Natural killer cell treated with Interleukin-12 subunit alpha and Interleukin-12 subunit beta and Interleukin-15 and Interleukin-18, amount 100 ng/mL, for 72 hours (primary cell): ENCODE measurements at places on chromosomes 7 and 10. TPM values are rescaled to one million over a fixed set of nuclear protein-coding genes. Genes with fewer than 3 reads are reported as not detected.

DNA sequence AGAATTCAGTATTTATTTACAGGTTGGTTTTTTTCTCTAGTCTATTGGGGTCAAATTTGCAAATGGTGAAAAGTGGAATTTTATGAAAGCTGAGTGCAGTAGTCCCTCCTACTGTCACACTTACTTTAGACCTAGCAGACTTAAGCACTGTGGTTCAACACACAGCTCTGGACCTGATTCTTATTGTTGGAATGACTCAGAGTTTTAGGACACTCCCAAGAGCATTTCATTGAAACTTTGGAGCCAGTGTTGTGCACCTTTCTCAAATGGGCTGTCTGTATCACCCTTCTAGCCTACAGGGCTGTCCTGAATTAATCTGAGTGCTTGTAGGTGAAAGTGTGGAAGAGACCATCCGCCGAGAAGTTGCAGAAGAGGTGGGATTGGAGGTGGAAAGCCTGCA, 16.1 kb downstream of the NUDT13 start:
- H3K27ac ChIP-seq, result no peak overlapping the region
- H3K36me3 ChIP-seq, result peaks cover 11% of the 10 kb centered on the region
- H3K27me3 ChIP-seq, result no peaks in the 10 kb centered on the region
- DNase-seq, result no peak

- H3K4me1 ChIP-seq, result no peaks in the 10 kb centered on the region
- H3K27me3 ChIP-seq, result peaks cover 16% of the 10 kb centered on the region
- H3K4me3 ChIP-seq, result no peak overlapping the region
- H3K36me3 ChIP-seq, result no peaks in the 10 kb centered on the region
Observed at GRCh38 chr10:132005147-132005546, 23.4 kb upstream of the BNIP3 start.

DNA sequence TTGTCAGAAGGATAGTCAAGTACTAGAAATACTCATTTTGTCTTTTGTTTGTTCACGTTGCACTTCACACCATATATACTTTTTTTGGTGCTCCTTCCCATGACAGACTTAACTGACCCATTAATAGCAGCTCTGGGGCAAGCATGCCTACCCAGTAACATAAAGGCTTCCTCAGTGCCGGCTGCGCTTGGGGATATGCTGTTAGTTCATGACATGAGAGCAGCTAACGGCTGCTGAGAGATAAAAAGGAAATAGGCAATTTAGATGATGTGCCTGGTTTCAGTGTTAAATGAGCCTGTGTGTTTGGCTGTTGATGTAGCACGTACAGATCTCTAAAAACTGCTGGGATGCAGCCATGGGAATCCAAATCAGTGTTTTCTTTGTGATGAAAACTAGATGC, 86.4 kb downstream of the TAX1BP1 start:
- DNase-seq, result no peak
- no peaks in the 10 kb centered on the region for H3K4me1 ChIP-seq
- H3K4me3 ChIP-seq, result no peak overlapping the region
- no peaks in the 10 kb centered on the region for H3K36me3 ChIP-seq

DNA sequence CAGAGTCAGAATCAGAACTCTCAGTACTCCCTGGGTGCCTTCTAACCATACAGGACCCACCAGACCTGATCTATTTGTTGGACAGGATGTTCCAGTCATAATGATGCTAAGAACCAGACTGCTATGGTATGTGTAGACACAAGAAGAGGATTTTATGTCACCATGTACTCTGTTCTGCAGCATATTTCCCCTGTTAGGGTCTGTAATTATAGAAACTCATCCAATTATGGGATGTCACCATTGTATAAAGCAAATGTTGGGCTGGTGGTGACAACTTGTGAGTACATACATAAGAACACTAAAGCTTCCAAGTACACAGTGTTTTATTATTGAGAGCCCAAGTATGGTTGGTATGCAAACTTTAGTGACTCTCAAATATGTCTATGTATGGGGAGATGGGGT, 67.1 kb upstream of the AGBL3 start:
- no peak for DNase-seq
- H3K27ac ChIP-seq, result no peak overlapping the region
- no peaks in the 10 kb centered on the region for H3K36me3 ChIP-seq
- no peaks in the 10 kb centered on the region for H3K27me3 ChIP-seq
- H3K4me3 ChIP-seq, result no peak overlapping the region

DNA sequence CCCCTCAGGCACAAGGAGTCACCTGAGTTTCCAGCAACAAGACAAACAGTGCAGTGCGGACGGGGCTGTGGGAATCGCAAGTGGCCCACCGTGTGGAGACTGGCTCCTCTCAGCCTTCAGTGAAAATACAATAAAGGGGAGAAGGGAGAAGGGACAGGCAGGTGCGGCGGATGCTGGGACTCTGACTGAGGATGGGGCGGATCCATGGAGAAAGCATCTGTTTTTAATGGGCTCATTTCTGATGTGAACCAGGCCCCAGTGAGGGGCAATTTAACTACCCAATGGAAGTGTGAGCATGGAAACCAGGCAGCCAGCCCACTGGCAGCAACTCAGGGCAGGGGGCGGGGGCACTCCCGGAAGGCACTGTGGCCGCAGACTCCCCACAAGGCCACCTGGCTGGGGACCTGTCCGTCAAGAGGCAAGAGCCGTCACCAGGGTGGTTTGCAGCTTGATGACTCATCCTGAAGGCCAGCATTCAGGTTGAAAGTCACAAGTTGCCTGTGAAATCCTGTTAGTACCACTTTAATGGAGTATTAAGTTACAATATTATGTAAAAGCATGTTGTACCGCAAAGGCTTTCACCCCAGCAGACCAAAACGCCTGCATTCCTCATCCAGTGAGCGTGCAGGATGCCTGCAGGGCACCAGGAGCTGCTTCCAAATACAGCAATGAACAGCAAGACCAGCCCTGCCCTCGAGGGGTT, 476.4 kb downstream of the PTPRN2 start:
- H3K27me3 ChIP-seq, result no peaks in the 10 kb centered on the region
- H3K4me3 ChIP-seq, result no peak overlapping the region
- no peaks in the 10 kb centered on the region for H3K4me1 ChIP-seq
- H3K36me3 ChIP-seq, result no peaks in the 10 kb centered on the region
- H3K27ac ChIP-seq, result no peak overlapping the region

DNA sequence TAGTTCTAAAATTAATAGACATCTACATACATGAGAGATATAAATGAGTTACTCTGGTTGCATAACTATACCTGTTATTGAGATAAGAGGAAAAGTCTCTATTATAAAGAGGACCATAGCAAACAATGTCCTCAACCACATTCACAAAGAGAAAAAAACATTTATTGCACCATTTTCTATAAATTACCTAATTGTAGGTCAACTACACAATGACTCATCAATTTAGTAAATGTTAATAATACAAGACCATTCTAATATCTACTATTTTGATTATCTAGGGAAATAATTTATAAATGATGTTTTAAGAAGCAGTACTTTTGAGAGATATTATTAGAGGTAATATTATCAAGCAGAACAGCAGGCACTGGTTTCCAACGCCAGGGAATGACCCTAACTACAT, 246.1 kb downstream of the AGMO start:
- H3K4me1 ChIP-seq, result no peaks in the 10 kb centered on the region
- peaks cover 4% of the 10 kb centered on the region for H3K36me3 ChIP-seq
- H3K27ac ChIP-seq, result no peak overlapping the region
- no peak overlapping the region for H3K4me3 ChIP-seq
- no peaks in the 10 kb centered on the region for H3K27me3 ChIP-seq
- DNase-seq, result no peak

DNA sequence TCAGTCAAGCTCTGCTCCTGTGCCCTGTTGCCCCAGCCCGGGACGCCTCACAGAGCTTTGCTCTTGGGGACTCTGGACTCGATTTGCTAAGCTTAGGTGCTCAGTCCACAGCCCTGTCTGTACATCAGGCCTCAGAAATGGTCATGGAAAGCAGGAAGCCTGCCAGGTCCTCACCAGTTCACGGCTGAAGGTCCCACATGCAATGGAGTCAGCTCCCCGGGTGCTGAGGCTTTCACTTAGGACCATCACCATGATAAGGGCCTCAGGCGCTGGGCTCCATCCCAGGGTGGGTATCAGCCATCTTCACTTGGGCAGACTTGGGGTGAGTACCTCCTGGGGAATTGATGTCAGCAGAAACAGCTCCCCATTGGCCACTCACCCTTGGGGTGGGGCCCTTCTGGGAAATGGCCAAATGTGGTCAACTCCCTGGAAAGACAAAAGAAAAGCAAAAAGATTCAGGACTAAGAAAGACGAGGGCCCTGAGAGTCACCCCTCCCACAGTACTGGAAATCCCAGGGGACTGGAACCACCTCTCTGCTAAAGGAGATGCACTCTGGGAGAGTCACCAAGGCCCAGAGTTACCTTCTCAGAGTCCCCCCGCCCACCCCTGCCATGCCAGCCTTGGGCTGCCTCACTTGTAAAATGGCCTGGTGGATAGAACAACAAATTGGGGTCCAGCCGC, 37.6 kb downstream of the FAM53B start:
- no peak for DNase-seq
- H3K27me3 ChIP-seq, result no peaks in the 10 kb centered on the region
- peak overlapping the region; percentile 94 for H3K27ac ChIP-seq
- H3K4me3 ChIP-seq, result no peak overlapping the region

The HTR5A gene
- not detected for total RNA-seq

- DNase-seq, result no peak
- no peaks in the 10 kb centered on the region for H3K4me1 ChIP-seq
- peaks cover 2% of the 10 kb centered on the region for H3K27me3 ChIP-seq
- no peaks in the 10 kb centered on the region for H3K36me3 ChIP-seq
- H3K27ac ChIP-seq, result no peak overlapping the region
Observed at GRCh38 chr7:74043523-74043951, 15.6 kb downstream of the ELN start.

- DNase-seq, result no peak
- no peak overlapping the region for H3K4me3 ChIP-seq
- no peaks in the 10 kb centered on the region for H3K36me3 ChIP-seq
Observed at GRCh38 chr7:101120315-101120714, 6.6 kb upstream of the SERPINE1 start.

DNA sequence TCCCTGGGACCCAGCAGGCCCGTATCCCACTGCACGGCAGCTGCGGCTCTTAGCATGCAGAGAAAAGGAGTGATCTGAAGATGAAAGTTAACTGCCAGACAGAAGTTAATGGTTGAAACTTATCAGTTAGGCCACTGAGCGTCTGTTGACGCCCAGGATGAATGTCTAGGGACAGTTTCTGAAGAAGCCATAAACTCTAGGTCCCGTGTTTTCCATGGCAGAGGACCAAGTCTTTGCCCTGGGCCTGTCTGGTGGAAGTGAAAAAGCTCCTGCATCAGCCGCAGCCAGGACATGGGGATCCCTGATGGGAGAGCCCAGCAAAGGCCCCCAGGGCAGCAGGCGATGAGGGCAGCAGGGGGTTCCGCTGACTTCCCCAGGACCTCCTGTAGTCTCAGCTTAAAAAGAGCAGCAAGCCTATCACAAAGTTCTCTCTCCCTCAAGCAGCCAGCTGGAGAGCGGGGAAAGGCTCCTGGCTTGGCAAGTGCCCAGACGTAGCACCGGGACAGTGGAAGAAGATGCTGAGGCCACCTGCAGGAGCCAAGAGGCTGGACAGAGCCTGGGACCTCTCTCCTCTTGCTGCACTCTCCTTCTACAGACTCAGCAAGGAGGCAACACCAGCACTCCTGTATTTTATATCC, 79.6 kb downstream of the TNS3 start:
- no peak for DNase-seq
- no peak overlapping the region for H3K27ac ChIP-seq
- H3K27me3 ChIP-seq, result no peaks in the 10 kb centered on the region
- H3K36me3 ChIP-seq, result no peaks in the 10 kb centered on the region
- no peak overlapping the region for H3K4me3 ChIP-seq
